Activated CD4-positive, CD25-positive, alpha-beta regulatory T cell (primary cell): ENCODE measurements at places on chromosomes 3 and 15.

DNA sequence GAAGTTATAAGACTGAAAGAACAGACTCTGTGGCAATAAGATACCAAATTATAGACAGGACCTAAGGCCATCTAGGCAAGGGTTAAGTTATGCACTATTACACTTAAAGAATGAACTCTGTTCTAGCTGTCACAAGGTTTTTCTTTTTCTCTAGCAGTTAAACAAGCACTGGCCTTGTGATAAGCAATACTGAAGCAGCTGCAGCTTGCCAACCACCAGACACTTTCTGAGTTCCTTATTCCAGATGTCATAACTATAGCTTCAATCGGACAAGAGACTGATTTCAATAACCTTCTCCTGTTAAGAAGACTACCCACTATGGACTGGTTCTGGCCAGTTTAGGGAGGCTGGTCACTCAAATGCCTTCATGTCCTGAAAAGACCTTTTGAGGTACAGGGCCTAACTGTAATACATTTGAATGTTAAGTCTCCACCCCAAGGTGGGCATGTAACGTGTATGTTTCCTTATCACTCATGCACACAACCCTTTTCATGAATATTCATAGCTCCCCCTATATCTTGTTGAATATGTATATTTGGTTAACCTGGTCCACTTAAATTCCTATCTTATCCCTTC lies 85.8 kb downstream of the CFAP20DC start:
- DNase-seq: no peak

DNA sequence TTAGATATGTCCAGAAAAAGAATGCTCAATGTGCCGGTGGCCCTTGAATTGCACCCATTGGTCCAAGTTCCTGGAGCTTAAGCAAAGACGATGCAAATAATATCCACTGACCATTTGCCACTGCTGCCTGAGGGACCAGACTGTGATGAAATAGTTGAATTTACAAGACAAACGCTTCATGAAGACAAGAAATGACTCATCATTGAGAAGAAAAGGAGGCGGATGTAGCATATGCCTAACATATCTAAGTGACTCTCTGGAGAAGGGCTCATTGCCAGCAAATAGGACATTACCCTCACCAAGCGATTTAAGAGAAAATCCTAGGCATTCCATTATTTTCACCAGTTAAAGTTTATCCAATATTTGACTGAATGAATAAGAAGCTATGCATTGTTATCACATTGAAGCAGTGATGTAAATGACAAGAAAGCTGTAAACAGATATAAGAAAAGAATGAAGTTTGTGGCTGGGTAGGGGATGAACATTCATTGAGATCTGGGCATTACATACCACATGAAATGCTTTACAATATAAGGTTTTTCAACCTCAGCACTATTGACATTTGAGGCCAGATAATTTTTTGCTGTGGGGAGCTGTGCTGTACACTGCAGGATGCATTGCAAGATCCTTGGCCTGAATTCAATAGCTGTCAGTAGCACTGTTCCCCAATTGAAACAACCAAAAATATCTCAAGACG lies 48.9 kb upstream of the CPNE4 start:
- no peak for DNase-seq

- no peak for DNase-seq
These were observed 31.5 kb upstream of the LAMP3 start for GRCh38 chr3:183193762-183194689.

DNA sequence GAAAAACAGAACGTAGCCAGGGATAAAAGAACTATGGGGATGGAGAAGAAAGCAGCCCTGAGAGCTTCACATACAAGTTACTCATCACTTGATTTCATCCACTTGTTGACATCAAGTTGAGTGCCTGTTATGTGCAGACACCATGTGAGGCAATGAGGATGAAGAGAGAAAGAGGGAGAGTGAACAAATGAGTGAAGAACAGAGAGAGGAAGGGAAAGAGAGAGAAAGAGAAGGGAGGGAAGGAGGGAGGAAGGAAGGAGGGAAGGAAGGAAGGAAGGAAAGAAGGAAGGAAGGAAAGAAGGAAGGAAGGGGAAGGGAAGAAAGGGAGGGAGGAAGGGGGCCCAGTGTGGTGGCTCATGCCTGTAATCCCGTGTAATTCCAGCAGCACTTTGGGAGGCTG lies 72.3 kb upstream of the SMAD3 start:
- DNase-seq: no peak
